ENCODE measurements at places on chromosomes 11 and 22.

- no peak overlapping the region for H3K4me3 ChIP-seq
- H3K27ac ChIP-seq: no peak overlapping the region
- H3K36me3 ChIP-seq: no peaks in the 10 kb centered on the region
- no peaks in the 10 kb centered on the region for H3K27me3 ChIP-seq
- peaks cover 6% of the 10 kb centered on the region for H3K4me1 ChIP-seq
- DNase-seq: no peak
These were observed 33.4 kb downstream of the MN1 start for GRCh38 chr22:27768027-27768653.

DNA sequence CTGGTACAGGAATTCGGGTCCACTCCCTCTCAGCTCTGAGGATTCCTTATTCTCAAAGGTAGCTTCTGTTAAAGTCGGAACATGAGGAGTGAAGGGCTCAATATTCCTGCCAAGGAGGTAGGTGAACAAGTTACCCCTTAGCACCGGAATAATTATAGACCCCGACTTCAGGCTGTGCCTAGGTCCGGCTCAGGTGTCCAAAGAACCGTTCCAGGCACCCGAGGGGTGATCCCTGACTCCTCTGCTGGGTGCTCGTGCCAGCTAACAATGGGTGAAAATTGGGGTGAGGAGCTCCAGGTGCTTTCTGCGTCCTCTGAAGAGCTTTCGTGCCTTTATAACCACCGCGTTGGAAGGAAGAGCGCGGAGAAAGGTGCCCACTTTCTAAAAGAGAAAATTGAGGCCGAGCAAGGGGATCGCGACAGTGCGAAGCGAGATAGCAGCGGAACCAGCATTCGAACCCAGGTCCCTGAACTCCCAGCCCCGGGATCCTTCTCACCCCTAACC is 393 bp downstream of the CYB561A3 start:
- H3K27me3 ChIP-seq: no peaks in the 10 kb centered on the region
- DNase-seq: no peak
- peaks cover 10% of the 10 kb centered on the region for H3K36me3 ChIP-seq
- H3K4me1 ChIP-seq: peaks cover 10% of the 10 kb centered on the region

- no peaks in the 10 kb centered on the region for H3K36me3 ChIP-seq
- no peak overlapping the region for H3K27ac ChIP-seq
- peaks cover 18% of the 10 kb centered on the region for H3K4me1 ChIP-seq
- peaks cover 47% of the 10 kb centered on the region for H3K27me3 ChIP-seq
- H3K4me3 ChIP-seq: no peak overlapping the region
These were observed 41.2 kb upstream of the JAM3 start for GRCh38 chr11:134027671-134028070.

- H3K4me3 ChIP-seq: no peak overlapping the region
- no peak overlapping the region for H3K27ac ChIP-seq
- H3K27me3 ChIP-seq: no peaks in the 10 kb centered on the region
- H3K36me3 ChIP-seq: no peaks in the 10 kb centered on the region
These were observed 8.1 kb upstream of the ANKRD13D start for GRCh38 chr11:67280788-67281551.

DNA sequence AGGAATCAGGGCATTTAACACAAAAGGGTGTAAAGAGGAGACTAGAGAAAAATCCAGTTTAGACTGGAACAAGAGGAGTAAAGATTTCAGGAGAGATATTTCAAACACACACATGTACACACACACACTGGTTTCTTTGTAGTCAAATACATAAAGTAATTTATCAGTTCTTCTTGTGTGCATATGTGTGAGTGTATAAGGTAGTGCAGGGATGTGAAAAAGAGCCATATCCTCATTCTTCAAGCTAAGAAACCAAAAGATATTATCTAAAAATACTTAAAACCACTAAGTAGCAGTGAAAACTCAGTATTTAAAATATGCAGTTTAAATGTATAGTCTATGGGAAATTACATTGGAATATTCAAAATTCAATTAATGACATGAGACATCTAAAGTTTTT is 52.5 kb upstream of the CARD18 start:
- DNase-seq: no peak
- H3K4me3 ChIP-seq: no peak overlapping the region
- no peaks in the 10 kb centered on the region for H3K36me3 ChIP-seq
- H3K4me1 ChIP-seq: peaks cover 2% of the 10 kb centered on the region

GRCh38 chr11:75593286-75593915 is 31.3 kb downstream of the SERPINH1 start:
- no peaks in the 10 kb centered on the region for H3K27me3 ChIP-seq
- H3K4me3 ChIP-seq: no peak overlapping the region
- no peak overlapping the region for H3K27ac ChIP-seq
- DNase-seq: no peak

DNA sequence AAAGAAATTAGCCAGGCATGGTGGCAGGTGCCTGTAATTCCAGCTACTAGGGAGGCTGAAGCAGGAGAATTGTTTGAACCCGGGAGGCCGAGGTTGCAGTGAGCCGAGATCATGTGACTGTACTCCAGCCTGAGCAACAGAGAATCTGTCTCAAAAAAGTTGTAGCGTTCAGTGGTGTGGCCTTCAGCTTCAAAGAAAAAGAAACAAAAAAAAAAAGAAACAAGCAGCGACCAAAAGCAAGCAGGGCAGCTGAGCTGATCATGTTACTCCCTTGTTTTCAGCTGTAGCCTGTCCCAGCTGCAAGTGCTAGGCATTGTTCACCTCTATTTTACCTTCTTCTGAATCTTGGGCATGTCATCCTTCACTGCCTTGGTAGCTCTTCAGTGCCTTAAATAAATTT is 37.0 kb downstream of the SFI1 start:
- H3K27me3 ChIP-seq: no peaks in the 10 kb centered on the region
- no peak overlapping the region for H3K27ac ChIP-seq
- peaks cover 4% of the 10 kb centered on the region for H3K4me1 ChIP-seq
- no peak overlapping the region for H3K4me3 ChIP-seq
- no peak for DNase-seq
- H3K36me3 ChIP-seq: no peaks in the 10 kb centered on the region

DNA sequence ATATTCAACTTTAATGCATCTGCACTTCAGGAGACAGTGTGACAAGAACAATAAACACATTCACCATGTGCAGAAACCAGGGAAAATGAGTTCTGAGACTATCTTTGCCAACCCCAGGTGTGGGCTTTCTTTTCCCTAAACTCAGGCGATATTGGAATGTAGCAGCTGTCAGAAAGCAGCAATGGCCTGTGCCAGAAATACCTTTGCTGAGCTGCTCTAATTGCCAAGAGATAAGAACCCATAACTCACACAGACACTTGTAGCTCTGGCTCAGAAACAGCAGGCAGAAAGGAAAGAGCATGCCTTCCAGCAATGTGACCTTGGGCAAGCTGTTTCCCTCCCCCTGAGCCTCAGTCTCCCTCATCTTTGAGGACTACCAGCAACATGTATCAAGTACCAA is 77.6 kb downstream of the PLEKHA7 start:
- H3K4me3 ChIP-seq: no peak overlapping the region
- H3K36me3 ChIP-seq: no peaks in the 10 kb centered on the region
- peaks cover 21% of the 10 kb centered on the region for H3K4me1 ChIP-seq
- no peaks in the 10 kb centered on the region for H3K27me3 ChIP-seq
- H3K27ac ChIP-seq: no peak overlapping the region

DNA sequence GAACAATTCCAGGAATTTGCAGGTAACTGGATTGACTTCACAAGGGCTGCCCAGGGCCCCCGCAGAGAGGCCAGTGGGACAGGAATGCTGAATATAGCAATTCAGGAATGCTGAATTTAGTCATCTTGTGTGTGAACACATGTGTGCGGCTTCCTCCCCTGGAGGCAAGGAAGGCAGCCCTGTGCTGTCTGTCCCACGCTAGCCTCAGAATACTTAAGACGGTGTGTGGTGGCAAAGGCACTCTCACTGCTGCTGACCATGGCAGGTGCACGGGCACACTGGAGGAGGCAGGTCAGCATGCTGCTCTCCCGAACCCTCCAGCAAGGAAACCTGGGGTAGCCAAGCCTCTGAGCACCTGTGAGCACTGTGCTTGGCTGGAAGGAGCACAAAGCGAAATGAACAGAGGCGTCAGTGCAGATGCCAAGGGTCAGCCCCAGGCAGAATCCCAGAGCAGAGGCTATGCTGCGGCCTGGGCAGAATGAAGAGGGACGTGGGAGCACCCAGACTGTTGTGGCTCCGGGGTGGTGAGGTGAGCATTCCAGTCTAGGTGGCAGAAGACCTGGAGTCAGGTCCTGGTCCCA is 2.7 kb downstream of the GNAZ start:
- DNase-seq: no peak
- peaks cover 7% of the 10 kb centered on the region for H3K4me1 ChIP-seq
- H3K4me3 ChIP-seq: no peak overlapping the region
- H3K36me3 ChIP-seq: no peaks in the 10 kb centered on the region

- H3K27ac ChIP-seq: no peak overlapping the region
- peak; percentile 77 for DNase-seq
These were observed 60.4 kb upstream of the CD5 start for GRCh38 chr11:61041755-61042518.

DNA sequence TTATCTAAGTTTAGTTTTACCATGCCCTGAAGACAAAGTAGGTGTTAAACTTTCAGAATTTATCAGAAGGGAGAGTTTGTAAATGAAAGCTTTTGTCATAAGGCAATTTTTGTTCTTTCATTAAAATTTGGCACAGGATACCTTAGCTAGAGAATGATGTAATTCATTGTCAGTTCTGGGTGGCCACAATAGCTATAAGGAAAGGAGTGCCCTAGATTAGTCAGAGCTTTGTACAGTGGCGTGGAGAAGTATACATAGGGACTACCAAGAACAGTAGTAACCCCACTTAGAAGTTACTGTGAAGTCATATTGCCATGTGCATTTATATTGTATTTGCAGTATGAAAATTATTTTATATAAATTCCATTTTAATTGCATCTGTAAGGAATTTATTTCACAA is 126.3 kb upstream of the CARD18 start:
- no peaks in the 10 kb centered on the region for H3K36me3 ChIP-seq
- H3K4me3 ChIP-seq: no peak overlapping the region
- H3K4me1 ChIP-seq: peaks cover 8% of the 10 kb centered on the region
- no peak overlapping the region for H3K27ac ChIP-seq

Data from neural progenitor cell (in vitro differentiated cells).